RPMI8226 (cell line): ENCODE measurements at places on chromosomes 12 and 14.

DNA sequence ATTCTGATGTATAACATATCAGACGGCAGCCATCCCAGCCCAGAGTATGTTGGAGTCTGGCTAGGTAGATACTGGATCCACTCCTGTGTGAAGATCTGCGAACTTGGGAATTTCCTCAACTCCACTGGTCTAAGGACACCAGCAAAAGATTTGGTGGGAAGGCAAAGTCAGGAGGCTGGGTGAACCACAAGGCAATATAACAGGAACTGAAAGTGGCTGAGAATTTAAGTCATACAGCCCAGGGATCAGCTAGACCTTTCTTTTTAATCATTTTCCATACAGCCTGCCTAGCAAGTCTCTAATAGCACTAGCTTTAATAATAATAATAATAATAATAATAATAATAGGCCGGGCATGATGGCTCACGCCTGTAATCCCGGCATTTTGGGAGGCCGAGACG lies 34.8 kb downstream of the BRAP start:
- DNase-seq: no peak

DNA sequence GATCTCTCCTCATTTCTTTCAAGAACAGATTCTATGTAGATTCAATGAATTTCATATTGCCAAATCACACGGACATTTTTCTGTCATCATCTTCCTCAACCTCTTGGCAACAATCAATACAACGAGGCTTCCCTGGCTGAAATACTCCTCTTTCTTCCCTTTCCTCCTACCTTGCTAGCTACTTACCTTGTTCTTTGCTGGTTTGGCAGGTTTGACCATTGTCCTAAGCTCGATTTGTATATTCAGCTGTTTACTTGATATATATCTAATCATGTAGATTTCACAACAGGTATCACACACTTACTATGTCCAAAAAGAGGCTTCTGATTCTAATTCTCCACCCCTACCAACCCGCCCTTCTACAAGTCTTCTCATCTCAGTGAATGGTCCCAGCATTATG lies 23.6 kb downstream of the NDUFA12 start:
- DNase-seq: no peak

- no peak for DNase-seq
Measured at GRCh38 chr14:105072892-105073719, 7.9 kb upstream of the GPR132 start.

DNA sequence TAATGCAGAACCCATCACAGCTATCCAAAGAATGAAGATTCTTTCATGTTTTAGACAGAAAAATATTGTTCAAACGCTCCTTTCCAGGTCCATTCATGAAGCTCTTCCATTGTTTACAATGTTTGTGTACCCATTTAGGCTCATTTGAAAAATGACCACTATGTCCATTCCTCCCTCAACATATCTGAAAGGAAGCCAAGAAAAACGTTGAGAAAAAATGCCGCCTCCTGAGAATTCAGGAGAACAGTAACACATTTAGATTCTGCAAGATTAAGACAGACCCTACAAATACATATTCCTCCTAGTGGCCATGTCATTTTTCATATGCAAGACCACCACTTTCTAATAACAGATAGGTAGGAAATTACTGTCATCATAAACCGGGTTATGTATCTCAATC lies 124.4 kb downstream of the SLC25A21 start:
- no peak for DNase-seq

DNA sequence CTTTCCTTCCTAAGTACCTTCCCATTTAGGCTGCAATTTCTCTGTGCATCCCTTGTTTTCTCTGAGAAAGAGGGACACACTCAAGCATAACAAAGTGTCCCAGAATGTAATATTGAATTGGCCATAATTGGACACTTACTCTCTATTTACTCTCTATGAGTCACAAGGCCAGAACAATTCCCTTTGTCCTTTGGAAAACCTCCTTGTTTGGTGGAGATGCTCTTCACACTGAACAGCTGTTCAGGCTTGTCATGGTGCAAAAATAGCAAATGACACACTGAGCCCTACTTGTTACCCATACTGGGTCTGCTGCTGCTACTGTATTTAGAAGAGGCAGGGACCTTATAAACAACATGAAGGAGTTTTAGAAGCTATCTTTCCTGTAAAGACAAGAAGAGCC lies 1590.5 kb upstream of the TMEM132C start:
- DNase-seq: no peak

GRCh38 chr12:123608182-123608581 lies 6.3 kb downstream of the DDX55 start:
- no peak for DNase-seq

DNA sequence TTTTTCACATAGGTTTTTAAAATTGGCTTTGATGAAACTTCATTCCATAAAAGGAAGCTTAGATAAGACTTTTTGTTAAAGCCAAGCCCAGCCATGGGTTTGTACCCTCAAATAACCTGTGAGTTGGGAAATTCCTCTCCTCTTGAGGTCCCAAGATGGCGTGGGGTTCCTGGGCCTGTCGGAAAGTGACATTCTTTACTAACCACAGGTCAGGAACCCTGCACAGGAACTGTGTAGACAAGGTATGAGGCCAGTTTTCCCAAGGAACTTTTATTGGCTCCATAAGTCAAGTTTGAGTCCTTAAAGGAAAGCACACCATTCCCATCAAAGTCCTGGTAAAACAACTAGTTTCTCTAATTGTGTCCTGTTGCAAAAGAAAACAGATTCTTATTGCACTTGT lies 65.0 kb upstream of the AMN start:
- no peak for DNase-seq

- no peak for DNase-seq
Measured at GRCh38 chr12:105057174-105057573, 27.1 kb downstream of the ALDH1L2 start.

DNA sequence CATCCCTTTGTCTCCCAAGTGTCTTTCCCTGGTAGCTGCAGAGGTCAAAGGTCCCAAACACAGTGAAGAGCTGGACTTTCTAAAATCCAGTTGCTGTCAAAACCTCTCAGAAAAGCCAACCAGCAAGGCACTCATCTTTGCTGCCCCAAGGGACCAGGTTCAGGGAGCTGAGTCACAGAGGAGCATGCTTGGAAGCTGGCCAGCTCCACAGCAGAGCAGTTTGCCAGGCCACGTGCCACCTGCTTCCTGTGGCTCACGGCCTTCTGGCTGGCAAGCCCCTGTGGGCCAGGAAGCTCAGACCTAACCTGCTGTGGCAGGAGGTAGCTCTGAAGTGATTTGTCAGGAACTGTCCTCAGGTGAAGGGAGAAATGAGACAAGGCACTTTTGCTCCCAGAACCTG lies 3.6 kb downstream of the ISCU start:
- DNase-seq: peak; percentile 97

- DNase-seq: no peak
Measured at GRCh38 chr14:84806622-84807021, 723.3 kb upstream of the FLRT2 start.

DNA sequence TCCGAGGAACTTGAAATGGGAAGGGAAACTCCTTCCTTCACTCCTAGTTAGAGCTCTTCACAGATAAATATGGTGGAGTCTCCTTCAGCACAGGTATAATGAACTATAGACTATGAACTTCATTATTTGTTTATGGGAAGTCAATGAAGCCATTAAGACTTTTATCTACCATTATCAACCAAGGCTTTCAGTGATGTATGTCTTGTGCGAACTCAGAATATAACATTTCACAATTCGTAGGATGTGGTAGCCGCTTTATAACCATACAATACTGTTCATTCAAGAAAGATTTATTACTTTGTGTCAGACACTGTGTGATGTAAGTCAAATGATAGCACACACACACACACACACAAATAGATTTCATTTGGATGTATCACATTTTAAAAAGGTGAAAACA lies 24.8 kb upstream of the ETNK1 start:
- DNase-seq: no peak

GRCh38 chr14:65804439-65805112 lies 392.0 kb downstream of the FUT8 start:
- DNase-seq: no peak

DNA sequence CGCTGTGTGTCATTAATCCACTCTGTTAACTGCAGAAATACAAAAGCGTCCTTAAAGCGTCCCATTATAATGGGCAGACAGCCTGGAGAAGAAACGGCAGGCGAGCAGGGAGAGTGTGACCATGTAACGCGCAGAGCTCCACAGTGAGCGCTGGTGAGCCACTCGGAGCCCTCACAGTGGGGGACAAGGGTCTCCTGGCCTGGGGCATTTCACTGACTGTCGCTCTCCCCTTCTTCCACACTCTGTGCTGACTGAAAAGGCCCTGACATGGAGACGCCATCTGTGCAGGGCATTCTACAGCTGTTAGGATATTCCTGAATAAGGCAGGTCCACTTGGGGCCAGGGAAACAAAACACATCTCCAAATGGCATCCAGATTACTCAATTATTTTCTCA lies 24.2 kb downstream of the CCDC92 start:
- no peak for DNase-seq

DNA sequence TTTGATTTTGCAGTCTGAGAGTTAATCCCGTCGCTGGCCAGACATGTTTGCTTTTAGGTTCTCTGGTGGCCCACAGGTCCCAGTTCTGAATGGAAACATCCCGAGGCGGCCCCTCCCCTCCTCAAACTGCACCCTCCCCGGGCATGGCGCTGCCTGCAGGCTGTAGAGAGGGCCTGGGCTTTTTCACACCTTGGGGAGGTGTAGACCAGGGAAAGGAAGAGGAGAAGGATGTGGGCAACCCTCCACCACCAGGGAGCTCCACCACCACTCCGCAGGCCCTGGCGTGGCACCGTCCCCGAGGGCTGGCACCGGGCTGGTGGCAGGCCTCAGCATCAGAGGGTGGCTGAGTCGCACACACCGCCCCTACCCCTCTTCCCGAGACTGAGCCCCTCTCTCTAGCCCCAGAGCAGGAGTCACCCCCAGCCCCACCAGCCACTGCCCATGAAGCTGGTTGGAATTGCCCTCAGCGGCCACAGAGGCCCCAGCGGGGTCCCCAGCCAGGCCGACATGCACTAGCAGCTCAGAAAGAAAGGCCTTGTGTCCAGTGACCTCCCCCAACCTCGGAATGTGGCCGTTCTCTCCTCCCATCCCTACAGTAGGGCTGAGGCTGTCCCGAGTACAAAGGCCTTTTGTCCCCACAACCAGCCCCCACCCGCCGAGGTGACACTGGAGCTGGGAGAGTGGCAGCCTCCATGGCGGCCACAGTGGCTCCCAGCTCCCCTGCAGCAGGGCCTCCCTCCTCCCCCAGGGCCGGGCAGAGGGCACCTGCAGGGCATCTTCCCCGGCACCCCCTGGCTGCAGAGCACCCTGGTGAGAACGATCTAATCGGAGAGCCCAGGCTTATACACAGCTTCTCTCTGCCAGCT lies 23.5 kb upstream of the INF2 start:
- DNase-seq: peak; percentile 46

DNA sequence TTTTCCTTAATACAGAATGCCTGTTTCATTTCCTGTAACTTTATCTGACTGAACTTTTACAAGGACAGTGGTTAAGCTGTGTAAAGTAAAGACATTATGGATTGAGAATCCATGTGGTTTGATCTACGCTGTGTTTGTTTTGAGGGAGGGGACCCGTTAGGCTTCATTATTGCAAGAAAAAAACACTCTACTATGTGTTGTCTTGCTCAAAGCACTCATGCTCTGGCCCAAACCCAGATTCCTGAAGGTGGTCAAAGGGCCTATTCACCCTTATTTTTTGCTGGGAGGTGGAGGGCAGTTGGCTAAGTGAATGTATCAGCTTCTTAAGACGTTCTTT lies 11.9 kb downstream of the RNF10 start:
- no peak for DNase-seq

DNA sequence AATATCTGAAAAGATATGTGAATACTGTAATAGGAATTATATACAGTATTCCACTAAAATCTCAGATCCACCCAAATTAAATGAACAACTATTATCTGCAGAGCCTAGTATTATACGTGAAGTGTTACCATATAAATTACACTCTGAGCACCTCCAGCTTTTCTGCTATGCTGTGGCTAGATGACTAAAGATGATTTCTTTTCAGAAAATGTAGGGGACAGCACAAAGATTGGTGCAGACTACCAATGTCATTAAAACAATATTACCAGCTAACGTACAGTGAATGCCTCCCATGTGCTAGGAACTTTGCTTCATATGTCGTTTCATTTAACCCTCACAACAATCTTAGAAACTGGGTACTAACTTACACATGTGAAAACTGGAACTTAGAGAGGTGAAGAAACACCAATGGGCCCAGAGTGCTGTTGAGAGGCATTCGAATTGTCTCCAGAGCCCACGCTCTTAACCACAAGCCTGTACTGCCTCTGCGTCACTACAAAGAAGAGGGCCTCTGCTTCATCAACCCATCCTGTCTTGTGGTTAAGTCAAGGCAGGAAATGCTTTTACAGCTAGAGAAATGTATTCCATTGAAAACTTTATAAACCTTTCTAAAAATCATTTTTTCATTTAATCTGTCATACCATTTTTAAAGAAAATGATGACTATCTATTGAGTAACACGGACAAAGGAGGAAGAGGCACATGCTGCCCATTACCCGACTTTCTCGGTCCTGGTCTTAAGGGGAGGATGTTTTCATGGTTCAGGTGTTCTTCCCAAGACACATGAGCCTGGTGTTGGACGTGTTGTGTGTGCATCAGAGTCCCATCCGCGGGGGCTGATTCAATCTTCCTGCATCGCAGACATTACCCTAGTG lies 1.3 kb downstream of the GPR65 start:
- DNase-seq: no peak

- no peak for DNase-seq
Measured at GRCh38 chr12:21276826-21277225, 57.9 kb downstream of the SLCO1A2 start.

GRCh38 chr14:105203057-105203531 lies 22.0 kb upstream of the NUDT14 start:
- DNase-seq: peak; percentile 51
